Urinary bladder (tissue), 4 donors: ENCODE measurements at places on chromosomes 16 and 17.

GRCh38 chr17:16001226-16001897 lies 1.7 kb downstream of the TTC19 start:
- DNase-seq, result no peak

DNA sequence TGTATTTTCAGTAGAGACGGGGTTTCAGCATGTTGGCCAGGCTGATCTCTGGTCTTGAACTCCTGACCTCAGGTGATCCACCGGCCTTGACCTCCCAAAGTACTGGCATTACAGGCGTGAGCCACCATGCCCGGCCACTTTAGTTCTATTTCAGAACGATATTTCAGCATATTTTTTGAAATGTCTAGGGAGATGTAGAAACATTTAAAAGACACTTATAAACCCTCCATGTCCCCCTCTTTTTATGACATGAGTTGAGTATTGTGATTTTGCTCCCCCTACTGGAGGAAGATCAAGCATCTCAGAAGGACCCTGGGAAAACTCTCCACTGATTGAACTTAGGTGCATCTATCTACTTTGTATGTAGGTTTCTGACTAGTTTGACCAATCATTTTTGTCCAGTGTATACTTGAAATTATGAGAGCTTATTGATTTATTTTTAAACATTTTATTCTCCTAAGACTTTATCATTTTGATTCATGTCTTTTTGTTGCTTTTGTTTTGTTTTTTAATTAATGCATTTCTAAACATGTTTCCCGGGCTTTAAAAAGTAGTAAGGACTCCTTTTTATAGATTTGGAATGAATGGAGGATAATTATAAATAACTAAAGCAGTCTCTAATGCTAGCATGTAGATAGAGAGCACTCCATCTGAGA lies 105.1 kb downstream of the CHD9 start:
- DNase-seq, result peak; percentile 7

DNA sequence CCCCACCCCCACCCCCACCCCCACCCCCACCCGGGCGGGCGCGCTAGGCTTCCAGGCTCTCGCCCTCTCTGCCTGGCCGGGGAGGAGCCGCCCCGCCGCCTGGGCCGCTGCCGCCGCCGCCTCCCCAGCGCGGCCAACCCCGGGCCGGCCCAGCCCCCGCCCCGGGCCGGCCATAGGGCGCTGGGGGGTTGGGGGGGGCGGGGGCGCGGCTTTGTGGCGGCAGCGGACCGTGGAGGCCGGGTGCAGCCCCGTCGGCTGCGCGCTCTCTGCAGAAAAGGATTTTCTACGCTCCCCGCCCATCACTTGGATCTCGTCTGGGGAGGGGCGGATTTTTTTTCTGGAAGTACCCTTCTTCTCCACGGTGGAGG lies 230.9 kb downstream of the MRTFB start:
- DNase-seq, result no peak

GRCh38 chr16:11292076-11292748 lies 11.1 kb upstream of the PRM1 start:
- DNase-seq, result no peak

DNA sequence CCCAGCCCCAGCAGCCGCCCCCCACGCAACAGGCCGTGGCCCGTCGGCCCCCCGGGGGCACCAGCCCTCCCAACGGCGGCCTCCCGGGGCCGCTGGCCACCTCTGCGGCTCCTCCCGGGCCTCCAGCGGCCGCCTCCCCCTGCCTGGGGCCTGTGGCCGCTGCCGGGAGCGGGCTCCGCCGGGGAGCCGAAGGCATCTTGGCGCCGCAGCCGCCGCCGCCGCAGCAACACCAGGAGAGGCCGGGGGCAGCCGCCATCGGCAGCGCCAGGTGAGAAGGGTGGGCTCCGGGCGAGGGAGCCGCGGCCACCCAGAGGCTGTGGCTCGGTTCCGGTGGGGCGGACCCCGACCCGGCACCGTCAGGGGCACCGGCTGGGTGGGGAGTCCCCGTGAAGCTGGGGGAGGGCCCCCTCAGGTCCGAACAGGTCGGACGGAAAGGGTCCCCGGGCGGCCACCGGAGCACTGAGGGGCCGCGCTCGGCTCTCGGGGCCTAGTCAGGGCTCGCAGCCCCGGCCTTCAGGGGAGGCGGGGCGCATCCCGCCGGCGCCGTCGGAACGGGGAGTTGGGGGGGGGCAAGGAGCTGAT lies 583 bp downstream of the ATXN2L start:
- no peak for DNase-seq

DNA sequence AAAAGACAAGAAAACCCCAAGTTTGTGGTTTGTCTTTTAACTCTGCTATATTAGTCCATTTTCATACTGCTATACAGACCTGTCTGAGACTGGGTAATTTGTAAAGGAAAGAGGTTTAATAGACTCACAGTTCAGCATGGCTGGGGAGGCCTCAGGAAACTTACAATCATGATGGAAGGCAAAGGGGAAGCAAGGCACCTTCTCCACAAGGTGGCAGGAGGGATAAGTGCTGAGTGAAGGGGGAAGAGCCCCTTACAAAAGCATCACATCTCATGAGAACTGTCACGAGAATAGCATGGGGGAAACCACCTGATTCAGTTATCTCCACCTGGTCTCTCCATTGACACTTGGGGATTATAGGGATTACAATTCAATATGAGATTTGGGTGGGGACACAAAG lies 13.5 kb upstream of the ADAM11 start:
- DNase-seq, result no peak

GRCh38 chr17:50482516-50482915 lies 3.9 kb downstream of the RSAD1 start:
- no peak for DNase-seq

DNA sequence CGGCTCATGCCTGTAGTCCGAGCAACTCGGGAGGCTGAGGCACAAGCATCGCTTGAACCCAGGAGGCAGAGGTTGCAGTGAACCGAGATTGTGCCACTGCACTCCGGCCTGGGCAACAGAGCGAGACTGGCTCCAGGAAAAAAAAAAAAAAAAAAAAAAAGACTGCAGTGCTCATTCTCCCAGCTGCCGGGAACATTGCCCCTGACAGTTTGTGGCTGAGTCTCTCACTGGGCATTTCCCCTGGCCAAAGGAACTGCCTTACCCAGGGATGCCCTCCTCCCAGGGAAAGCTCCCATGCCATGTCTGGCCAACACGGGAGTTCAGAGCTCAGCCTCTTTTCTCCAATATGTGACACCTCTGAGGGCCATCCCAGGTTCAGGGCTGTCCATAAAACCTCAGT lies 21.3 kb upstream of the USP10 start:
- no peak for DNase-seq

DNA sequence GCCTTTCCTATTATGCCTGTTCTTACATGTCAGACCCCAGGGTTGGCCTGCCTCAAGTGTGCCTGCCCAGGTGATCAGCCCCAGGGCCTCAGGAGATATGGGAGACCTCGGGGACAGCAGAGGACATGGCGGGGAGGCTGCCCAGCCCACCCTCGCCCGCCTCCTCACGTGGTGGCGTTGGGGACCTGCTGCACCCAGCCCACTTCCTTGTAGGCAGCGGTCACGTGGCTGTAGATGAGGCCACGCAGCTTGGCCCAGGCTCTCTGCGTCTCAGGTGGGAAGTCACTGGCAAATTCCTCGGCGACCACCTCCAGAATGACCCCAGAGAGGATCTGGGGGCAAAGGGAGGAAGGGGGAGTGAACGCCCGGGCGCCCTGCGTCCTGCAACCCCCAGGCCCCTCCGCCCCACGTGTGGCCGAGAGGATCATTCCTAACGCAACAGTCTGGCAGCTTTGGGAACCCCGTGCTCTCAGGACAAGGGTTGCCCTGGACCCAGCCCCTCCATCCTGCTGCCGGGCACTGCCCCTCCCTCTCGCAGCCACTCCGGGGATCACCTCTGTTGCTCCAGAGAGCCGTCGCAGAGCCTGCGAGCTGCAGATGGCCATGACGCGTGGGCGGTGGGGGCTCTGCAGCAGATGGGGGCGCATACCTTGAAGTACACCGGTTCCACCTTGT lies 6.6 kb downstream of the CYGB start:
- no peak for DNase-seq

DNA sequence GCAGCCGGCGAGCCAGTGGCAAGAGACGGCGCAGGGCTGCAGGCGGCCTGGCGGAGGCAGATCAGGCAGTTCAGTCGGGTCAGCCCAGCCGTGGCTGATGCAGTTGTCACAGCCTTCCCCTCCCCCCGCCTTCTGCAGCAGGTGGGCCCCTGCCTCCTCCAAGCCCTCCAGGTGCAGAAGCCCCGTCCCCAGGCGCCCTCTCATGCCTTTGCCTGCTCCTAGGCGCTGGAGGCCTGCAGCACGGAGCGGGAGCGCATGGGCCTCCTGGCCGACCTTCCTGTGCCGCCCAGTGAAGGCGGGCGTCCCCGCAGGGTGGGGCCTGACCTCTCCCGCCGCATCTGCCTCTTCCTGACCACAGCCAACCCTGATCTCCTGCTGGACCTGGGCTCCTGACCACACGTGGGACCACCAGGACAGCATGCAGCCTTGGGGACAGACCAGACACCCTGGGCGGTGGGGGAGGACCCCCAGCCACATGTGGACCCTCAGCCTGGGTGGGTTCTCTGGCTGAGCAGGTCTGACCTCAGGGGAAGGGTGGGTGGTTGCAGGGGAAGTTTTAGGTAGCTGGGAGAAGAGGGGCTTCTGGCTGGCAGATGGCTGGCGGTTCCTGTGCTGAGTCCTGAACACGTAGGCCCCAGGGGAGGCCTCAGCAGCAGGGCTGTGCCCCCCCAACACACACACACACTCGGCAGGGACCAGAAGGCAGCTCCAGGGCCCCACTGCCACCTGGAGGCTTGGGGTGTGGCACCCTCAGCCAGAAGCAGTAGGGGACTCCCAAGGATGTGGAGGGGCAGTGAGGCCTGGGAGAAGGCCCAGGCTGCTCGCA lies 3.1 kb upstream of the MRPS34 start:
- DNase-seq, result no peak

DNA sequence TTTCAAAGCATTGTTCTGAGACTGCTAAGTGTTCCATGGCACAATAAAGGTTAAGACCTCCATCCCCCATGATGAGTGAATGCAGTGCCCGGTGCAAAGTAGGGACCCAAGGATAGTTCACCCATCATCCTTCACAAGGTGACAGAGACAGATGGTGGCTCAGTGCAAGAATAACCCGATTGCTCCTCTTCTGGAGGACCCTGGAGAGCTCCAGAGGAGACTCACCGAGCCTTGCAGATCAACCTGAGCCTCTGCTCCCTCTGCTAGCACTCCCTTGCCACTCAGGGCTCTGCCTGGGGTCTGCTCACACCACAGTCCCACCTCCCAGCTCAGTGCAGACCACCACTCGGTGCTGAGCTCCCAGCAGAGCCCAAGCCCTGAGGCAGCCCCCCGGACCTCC lies 49.3 kb downstream of the C16orf78 start:
- DNase-seq, result no peak

DNA sequence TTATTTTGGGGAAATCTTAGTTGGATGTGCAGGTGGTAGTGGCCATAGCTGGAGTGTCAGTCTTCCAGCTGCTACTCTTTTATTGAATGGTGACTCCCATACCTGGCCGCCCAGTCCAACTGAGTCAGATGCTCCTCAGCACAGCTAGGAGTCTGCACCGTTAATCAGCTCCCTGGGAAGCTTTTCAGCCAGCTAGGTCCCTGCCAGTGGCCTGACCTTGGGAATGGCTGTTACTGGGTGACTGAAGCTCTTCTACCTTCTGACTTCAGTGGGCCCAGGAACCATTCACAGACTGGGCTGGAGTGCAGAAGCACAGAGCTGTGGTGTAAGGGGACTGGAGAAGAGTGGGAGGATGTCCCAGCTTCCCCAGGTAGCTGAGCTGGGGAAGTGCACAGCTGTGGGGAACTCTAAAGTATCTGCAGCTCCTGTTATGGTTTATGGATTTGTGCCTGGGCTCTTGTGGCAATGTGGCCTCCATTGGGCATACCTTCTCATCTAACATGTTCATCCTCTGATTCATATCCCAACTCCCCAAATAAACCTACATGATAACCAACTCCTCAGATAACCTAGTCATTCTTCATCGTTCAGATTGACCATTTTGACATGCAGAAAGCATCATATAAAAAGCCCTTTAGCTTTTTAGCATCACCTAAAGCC lies 14.0 kb downstream of the ALKBH5 start:
- no peak for DNase-seq

DNA sequence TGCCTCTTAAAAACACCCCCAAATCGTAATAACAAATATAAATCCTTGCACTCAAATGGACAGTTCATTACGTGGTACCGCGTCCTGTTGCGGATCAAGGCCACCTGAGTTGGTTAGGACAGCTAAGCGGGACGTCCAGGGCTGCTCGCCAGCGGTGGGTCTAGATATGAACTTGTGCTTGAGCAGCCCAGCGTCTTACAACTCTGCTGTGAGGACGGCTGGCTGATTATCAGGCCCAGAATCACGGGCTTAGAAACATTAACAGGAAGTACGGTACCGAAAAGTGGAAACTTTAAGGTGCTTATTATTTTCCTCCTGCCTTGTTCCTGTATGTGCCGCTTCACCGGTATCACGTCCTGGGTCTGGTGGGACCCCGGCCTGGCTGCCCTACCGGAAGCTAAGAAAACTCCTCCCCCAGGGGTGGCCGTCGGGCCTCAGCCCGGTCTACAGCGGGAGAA lies 832 bp upstream of the SRRM2 start:
- DNase-seq, result no peak

DNA sequence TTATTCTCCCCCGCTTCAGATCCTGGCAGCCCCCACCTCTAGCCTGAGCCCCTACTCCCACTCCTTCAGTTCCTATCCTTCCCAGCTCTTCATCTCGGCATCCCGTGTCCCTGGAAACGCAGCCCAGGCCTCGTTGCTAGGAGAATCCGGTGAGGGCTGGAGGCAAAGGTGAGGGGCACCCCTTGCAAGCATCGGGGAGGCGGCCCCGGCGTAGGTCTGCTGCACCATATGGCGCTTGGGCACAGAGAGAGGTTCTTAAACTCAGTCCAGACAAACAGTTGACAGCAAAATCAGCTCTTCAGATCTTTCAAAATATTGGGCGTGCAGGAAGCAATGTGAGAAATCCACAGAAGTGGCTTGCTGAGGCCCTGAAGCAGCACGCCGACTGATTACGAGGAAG lies 15.0 kb downstream of the SLC38A8 start:
- no peak for DNase-seq

GRCh38 chr16:24967074-24967473 lies 48.1 kb downstream of the ARHGAP17 start:
- no peak for DNase-seq

DNA sequence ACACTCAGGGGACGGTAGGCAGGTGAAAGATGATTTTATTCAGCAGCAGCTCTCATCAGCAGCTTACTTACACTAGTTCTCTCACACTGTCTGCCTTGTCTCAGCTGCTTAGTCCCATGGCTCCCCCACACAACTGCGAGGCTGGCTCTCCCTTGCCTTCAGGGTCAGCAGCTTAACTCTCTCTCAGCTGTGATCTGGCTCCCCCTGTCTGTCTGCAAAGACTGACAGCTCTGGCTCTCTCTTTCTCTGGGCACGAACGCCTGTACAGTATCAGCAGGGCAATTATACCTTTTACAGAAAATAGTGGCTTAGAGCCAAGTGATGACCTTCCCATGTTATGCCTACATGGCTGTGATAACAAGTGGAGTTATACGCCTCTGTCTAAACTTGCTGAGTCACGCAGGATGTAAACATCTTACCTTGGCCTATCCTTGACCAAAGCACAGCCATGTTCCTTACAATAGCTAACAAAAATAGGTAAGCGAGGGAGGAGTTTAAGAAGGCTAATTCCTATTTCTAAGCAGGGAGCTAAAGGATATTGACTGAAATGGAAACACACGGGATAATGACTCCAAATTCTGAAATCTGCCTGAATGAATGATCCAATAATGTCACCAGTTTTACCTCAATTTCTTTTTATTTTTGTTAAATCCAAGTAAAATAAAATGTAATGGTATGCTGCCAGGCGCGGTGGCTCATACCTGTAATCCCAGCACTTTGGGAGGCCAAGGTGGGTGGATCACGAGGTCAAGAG lies 1.1 kb upstream of the NDUFAB1 start:
- no peak for DNase-seq
